ENCODE measurements at places on chromosomes 7 and 10. TPM values are rescaled to one million over a fixed set of nuclear protein-coding genes. Genes with fewer than 3 reads are reported as not detected.

Gene TBX20
- total RNA-seq = 2.4 TPM

Gene TRIM4
- total RNA-seq = 26.4 TPM

Gene WDFY4
- not detected for total RNA-seq

Gene DNAJC12
- total RNA-seq = 56.2 TPM

Gene EVX1
- 0.07 TPM for total RNA-seq

Gene EPC1
- total RNA-seq = 20.4 TPM

Gene ALOX5
- total RNA-seq = 0.22 TPM

Gene ACHE
- 2.0 TPM for total RNA-seq

Gene HABP2
- 0.07 TPM for total RNA-seq

Gene BTAF1
- total RNA-seq = 12.3 TPM

Gene GATAD1
- total RNA-seq = 18.6 TPM
